Spinal cord (tissue), 10 donors: ENCODE measurements at places on chromosomes 5 and 9. TPM values are rescaled to one million over a fixed set of nuclear protein-coding genes. Genes with fewer than 3 reads are reported as not detected.

GRCh38 chr5:73626814-73627313 is 868 bp downstream of the ARHGEF28 start:
- peaks cover 17% of the 10 kb centered on the region for H3K4me1 ChIP-seq
- DNase-seq, result no peak
- H3K27ac ChIP-seq, result no peak overlapping the region
- H3K27me3 ChIP-seq, result no peaks in the 10 kb centered on the region
- no peaks in the 10 kb centered on the region for H3K36me3 ChIP-seq

GRCh38 chr5:129096382-129096991 is 1.9 kb downstream of the ISOC1 start:
- no peak overlapping the region for H3K27ac ChIP-seq
- H3K4me3 ChIP-seq, result no peak overlapping the region
- no peaks in the 10 kb centered on the region for H3K36me3 ChIP-seq
- H3K27me3 ChIP-seq, result no peaks in the 10 kb centered on the region
- no peak for DNase-seq
- H3K4me1 ChIP-seq, result peaks cover 3% of the 10 kb centered on the region

GRCh38 chr9:16442622-16443021 is 427.8 kb downstream of the BNC2 start:
- no peak overlapping the region for H3K4me3 ChIP-seq
- no peaks in the 10 kb centered on the region for H3K36me3 ChIP-seq
- no peak overlapping the region for H3K27ac ChIP-seq
- DNase-seq, result no peak

- H3K27ac ChIP-seq, result no peak overlapping the region
- peaks cover 46% of the 10 kb centered on the region for H3K4me1 ChIP-seq
- no peaks in the 10 kb centered on the region for H3K27me3 ChIP-seq
- DNase-seq, result no peak
- H3K4me3 ChIP-seq, result no peak overlapping the region
- peaks cover 72% of the 10 kb centered on the region for H3K36me3 ChIP-seq
Observed at GRCh38 chr5:179797741-179798140, 4.0 kb downstream of the LTC4S start.

DNA sequence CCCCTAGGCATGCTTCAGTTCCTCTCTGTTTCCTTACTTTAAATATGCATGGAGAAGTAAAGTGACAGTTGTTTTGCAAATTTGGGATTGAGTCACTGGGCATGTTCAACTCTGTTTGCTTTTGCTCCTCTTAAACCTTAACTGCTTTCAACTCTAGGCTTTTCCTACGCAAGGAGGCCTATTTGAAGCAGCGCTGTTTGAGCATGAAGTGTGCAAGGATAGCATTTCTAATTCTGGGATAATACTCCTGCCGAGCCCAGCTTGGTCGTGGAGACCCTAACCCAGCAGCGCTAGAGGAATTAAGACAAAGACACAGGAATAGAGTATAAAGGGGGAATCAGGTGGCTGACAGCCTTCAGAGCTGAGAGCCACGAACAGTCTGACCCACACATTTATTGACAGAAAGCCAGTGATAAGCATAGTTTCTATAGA is 803.4 kb upstream of the CDH10 start:
- no peaks in the 10 kb centered on the region for H3K27me3 ChIP-seq
- H3K4me1 ChIP-seq, result no peaks in the 10 kb centered on the region
- no peak overlapping the region for H3K4me3 ChIP-seq
- DNase-seq, result no peak
- H3K27ac ChIP-seq, result no peak overlapping the region
- H3K36me3 ChIP-seq, result no peaks in the 10 kb centered on the region

DNA sequence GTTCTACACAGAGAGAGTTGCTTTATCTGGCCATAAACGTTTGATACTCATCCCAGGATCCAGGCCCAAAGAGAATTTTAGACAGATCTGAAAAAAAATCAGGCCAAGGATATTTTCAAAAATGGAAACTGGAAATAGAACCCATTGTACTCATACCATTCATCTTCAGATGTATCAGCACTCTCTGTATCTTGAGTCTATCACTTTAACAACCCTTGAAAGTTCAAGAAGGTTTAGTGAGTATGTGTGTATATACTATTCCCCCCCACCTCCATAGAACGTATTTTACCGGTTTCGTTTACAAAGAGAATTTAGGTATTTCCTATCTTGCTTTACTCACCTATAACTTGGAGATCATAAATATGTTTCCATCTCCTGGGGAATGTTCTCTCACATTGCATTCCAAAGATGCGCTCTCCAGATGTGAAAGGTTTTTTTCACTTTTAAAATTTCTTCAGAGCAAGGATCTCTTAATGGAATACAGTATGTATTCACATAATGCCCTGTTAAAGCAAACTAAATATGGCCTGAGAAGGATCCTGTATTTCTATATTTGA is 105.5 kb upstream of the TUT7 start:
- no peak overlapping the region for H3K27ac ChIP-seq
- H3K4me1 ChIP-seq, result no peaks in the 10 kb centered on the region
- H3K27me3 ChIP-seq, result no peaks in the 10 kb centered on the region
- DNase-seq, result no peak

GRCh38 chr5:175687231-175687701 is 29.4 kb downstream of the HRH2 start:
- DNase-seq, result no peak
- H3K27me3 ChIP-seq, result no peaks in the 10 kb centered on the region
- H3K4me3 ChIP-seq, result no peak overlapping the region
- no peak overlapping the region for H3K27ac ChIP-seq

GRCh38 chr5:61974680-61975079 is 331.3 kb upstream of the KIF2A start:
- no peak overlapping the region for H3K4me3 ChIP-seq
- no peak for DNase-seq

- peaks cover 2% of the 10 kb centered on the region for H3K36me3 ChIP-seq
- no peaks in the 10 kb centered on the region for H3K27me3 ChIP-seq
- H3K4me3 ChIP-seq, result no peak overlapping the region
- no peaks in the 10 kb centered on the region for H3K4me1 ChIP-seq
- no peak for DNase-seq
Observed at GRCh38 chr9:76090330-76090729, 199.9 kb downstream of the PCSK5 start.

DNA sequence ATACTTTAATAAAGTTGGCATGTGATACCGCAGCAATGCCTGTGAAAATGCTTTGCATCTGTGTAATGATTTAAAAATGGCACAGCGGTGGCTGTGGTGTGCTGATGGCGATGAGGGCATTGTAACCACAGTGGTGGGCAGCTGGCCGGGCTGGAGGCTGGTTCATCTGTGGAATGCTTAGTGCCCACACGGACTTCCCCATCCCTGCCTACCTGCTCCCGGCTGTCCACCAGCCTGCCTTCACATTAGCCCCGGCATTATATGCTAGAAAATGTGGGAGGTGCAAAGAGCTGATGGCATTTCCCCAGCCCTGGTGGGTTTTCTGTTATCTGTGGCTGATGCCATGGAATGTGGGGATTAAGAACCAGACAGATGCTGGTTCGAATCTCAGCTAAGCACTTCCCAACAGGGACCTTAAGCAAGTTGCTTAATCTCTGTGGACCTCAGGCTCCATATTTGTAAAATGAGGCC is 2.9 kb upstream of the NDST1 start:
- H3K27ac ChIP-seq, result no peak overlapping the region
- H3K4me3 ChIP-seq, result no peak overlapping the region
- DNase-seq, result no peak
- no peaks in the 10 kb centered on the region for H3K27me3 ChIP-seq

DNA sequence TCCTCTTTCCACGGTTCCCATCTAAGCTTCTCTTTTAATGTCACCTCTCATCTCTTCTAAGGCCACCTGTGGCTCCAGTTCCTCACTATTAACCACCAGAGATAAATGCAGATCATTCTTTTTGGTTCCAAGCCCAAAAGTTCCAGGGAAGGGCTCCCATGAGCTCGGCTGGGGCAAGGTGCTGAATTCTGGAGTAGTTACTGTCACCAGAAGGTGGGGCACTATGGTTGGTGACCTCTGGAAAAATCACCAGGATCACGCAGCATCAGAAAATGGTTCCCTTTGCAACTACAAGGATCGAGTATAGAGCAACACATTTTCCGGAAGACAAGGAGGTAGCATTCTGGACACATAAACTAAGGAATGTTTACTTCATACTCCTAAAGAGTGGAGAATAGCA is 528.7 kb upstream of the DAP start:
- H3K27ac ChIP-seq, result no peak overlapping the region
- H3K4me3 ChIP-seq, result no peak overlapping the region
- H3K27me3 ChIP-seq, result no peaks in the 10 kb centered on the region

The LCN10 gene
- not detected for total RNA-seq

The ZNF483 gene
- total RNA-seq, result 34.6 TPM

The PCDHGB1 gene
- total RNA-seq, result 6.4 TPM

The SLC46A2 gene
- 0.30 TPM for total RNA-seq

The FAT2 gene
- total RNA-seq, result 32.6 TPM

The GPRIN1 gene
- total RNA-seq, result 14.7 TPM
